ENCODE measurements at places on chromosomes 6 and 20. TPM values are rescaled to one million over a fixed set of nuclear protein-coding genes. Genes with fewer than 3 reads are reported as not detected.

The BPIFB1 gene
- not detected for total RNA-seq

The CD83 gene
- total RNA-seq, result 0.45 TPM

The ISM1 gene
- total RNA-seq, result not detected

The ALDH5A1 gene
- 1.7 TPM for total RNA-seq

The C6orf15 gene
- not detected for total RNA-seq

The TNFRSF6B gene
- 7.8 TPM for total RNA-seq

The NOTCH4 gene
- total RNA-seq, result 0.82 TPM

The FUT9 gene
- total RNA-seq, result not detected

The MTFR2 gene
- total RNA-seq, result 0.23 TPM
